ENCODE measurements at places on chromosomes 5 and 9.
A peak's percentile ranks its signal among the peaks of the same experiment; 100 is the strongest.

- no peaks in the 10 kb centered on the region for H3K36me3 ChIP-seq
- DNase-seq, result no peak
- no peaks in the 10 kb centered on the region for H3K4me1 ChIP-seq
- peaks cover 19% of the 10 kb centered on the region for H3K27me3 ChIP-seq
Observed at GRCh38 chr9:97059626-97060025, 20.7 kb upstream of the CTSV start.

DNA sequence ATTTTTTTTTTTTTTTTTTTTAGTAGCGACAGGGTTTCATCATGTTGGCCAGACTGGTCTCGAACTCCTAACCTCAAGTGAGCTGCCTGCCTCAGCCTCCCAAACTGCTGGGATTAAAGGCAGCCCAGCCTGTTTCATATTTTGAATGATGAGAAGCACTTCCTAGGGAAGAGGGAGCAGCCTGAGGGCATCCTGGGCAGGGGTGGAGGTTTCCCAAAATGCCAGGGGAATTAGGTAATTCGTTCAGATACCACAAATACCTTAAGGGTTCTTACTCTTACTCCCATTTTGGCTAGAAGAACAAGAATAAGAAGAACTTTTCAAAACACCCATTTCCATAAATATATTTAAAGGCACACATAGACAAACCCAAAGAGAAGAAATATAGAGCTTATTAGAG is 29.5 kb upstream of the RAPGEF1 start:
- DNase-seq, result no peak
- H3K27ac ChIP-seq, result no peak overlapping the region
- H3K4me1 ChIP-seq, result no peaks in the 10 kb centered on the region
- no peak overlapping the region for H3K4me3 ChIP-seq
- H3K36me3 ChIP-seq, result no peaks in the 10 kb centered on the region
- peaks cover 30% of the 10 kb centered on the region for H3K27me3 ChIP-seq

DNA sequence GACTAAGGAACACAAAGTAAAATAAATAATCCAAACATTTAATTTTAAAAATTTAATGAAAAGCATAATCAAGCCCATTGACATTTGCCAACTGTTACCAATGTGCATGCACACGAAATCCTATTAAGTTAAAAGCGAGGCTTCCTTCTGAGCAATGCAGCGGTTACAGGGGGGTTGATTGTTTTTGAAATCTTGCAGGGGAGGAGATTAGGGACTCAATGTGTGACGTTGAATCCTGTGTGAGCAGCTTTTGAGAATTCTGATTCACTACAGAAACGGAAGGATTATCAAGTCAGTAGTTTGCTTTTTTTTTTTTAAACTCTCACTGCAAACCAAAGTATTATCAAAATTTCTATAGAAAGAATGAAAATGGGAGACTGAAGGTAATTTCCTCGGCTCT is 109.5 kb downstream of the PRKACG start:
- no peaks in the 10 kb centered on the region for H3K4me1 ChIP-seq
- H3K4me3 ChIP-seq, result no peak overlapping the region
- peaks cover 2% of the 10 kb centered on the region for H3K27me3 ChIP-seq
- no peaks in the 10 kb centered on the region for H3K36me3 ChIP-seq

DNA sequence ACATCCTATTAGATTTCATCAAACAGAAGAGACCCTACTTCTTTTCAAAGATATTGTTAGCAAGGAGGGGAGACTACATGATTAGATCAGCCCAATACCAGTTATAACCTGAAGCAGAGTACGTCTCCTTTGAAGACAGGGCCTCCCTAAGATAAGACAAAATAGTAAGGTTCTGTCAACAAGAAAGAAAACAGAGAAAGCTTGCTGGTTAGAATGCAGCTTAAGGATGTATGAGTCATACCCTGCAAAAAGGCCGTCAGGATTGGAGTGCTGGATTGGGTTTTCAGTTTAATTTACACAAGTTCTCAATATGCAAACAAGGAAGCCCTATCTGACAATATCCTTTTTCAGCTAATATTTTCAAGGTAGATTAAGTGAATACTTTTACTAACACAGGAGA is 1581.2 kb upstream of the WWC1 start:
- no peak overlapping the region for H3K27ac ChIP-seq
- no peak for DNase-seq
- peaks cover 5% of the 10 kb centered on the region for H3K36me3 ChIP-seq
- H3K27me3 ChIP-seq, result no peaks in the 10 kb centered on the region
- no peaks in the 10 kb centered on the region for H3K4me1 ChIP-seq
- H3K4me3 ChIP-seq, result no peak overlapping the region

DNA sequence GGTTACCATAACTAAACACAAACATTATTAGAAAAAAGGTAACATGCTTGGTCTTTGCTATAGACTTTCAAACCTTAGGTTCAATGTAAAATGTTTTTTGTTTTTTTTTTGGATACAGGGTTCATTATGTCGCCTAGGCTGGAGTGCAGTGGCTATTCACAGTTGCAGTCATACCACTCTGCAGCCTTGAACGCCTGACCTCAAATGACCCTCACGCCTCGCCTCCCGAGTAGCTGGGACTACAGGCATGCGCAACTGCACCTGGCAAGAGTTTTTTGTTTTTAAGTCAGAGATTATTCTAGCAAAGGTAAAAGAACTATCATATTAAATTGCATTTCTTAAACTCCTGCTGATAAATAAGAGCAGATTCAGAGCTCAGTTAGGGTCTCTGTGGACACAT is 55.1 kb upstream of the NR5A1 start:
- H3K27me3 ChIP-seq, result peaks cover 14% of the 10 kb centered on the region
- peaks cover 2% of the 10 kb centered on the region for H3K4me1 ChIP-seq
- no peak for DNase-seq
- H3K27ac ChIP-seq, result no peak overlapping the region

- no peak overlapping the region for H3K4me3 ChIP-seq
- H3K36me3 ChIP-seq, result no peaks in the 10 kb centered on the region
- H3K27ac ChIP-seq, result no peak overlapping the region
- no peak for DNase-seq
- no peaks in the 10 kb centered on the region for H3K4me1 ChIP-seq
Observed at GRCh38 chr5:66337626-66338226, 193.6 kb downstream of the SREK1 start.

DNA sequence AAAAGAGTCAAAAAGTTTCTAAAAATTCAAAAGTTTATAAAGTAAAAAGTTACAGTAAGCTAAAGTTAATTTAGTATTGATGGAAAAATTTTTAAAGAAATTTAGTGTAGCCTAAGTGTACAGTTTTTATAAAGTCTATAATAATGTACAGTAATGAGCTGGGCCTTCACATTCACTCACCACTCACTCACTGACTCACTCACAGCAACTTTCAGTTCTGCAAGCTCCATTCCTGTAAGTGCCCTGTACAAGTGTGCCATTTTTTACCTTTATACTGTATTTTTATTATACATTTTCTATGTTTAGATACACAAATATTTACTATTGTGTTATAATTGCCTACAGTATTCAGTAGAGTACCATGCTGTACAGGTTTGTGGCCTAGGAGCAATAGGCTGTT is 239.5 kb upstream of the MAP3K1 start:
- no peaks in the 10 kb centered on the region for H3K36me3 ChIP-seq
- H3K27ac ChIP-seq, result no peak overlapping the region
- H3K4me3 ChIP-seq, result no peak overlapping the region
- no peaks in the 10 kb centered on the region for H3K27me3 ChIP-seq
- no peaks in the 10 kb centered on the region for H3K4me1 ChIP-seq
- no peak for DNase-seq

GRCh38 chr5:129903466-129904101 is 681 bp upstream of the CHSY3 start:
- H3K4me3 ChIP-seq, result peak overlapping the region; percentile 95
- no peak overlapping the region for H3K27ac ChIP-seq
- H3K27me3 ChIP-seq, result peaks cover 27% of the 10 kb centered on the region

DNA sequence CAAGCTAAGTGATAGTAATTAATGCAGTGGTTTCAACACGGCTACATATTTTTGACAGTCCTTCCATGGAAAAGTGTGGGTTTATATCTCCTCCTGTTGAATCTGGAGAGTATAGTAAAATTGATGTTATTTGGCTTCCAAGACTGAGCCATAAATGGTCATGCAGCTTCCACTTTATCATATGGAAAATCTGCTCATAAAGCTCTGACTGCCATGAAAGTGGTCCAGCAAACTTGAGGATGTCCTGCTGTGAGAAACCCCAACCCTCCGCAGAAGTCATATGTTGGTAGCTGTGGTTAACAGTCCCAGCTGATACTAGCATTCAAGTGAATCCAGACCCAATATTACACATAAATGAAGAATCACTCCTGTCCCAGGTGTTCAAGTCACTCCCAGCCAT is 378.3 kb downstream of the KCTD16 start:
- H3K27me3 ChIP-seq, result no peaks in the 10 kb centered on the region
- H3K36me3 ChIP-seq, result no peaks in the 10 kb centered on the region
- no peaks in the 10 kb centered on the region for H3K4me1 ChIP-seq
- DNase-seq, result no peak
- no peak overlapping the region for H3K27ac ChIP-seq
- H3K4me3 ChIP-seq, result no peak overlapping the region
